T-helper 17 cell (primary cell): ENCODE measurements at places on chromosomes 16 and 17. TPM values are rescaled to one million over a fixed set of nuclear protein-coding genes. Genes with fewer than 3 reads are reported as not detected.

PAM16 gene
- 41.4 TPM for total RNA-seq

DNA sequence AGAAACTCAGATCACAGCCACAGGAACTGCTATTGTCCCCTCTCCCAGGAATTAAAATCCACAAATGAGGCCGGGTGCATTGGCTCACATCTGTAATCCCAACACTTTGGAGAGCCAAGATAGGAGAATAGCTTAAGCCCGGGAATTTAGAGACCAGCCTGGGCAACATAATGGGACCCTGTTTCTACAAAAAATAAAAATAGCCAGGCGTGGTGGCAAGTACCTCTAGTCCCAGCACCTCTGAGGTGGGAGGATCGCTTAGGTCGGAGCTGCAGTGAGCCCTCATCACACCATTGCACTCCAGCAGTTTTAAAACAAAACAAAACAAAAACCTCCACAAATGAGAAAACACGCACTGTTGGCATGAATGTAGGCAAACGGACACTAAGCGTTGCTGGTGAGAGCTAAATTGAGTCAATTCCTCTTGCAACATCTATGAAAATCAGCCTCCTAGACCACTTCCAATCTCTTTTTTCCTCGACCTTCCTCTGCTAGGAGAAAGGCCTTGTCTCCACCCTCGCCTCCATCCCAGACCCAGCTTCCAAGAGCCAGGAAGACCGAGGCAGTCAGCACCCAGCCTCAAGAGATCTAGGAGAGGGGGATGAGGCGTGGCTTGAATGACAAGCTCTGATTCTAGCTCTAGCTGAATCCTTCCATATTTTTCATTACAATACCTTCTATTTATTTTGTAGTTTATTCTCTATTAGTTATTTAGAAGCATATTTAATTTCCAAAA, 14.8 kb downstream of the TLE7 start:
- H3K4me1 ChIP-seq = peaks cover 7% of the 10 kb centered on the region
- no peak overlapping the region for H3K4me3 ChIP-seq
- peaks cover 78% of the 10 kb centered on the region for H3K27me3 ChIP-seq
- DNase-seq = no peak

DNA sequence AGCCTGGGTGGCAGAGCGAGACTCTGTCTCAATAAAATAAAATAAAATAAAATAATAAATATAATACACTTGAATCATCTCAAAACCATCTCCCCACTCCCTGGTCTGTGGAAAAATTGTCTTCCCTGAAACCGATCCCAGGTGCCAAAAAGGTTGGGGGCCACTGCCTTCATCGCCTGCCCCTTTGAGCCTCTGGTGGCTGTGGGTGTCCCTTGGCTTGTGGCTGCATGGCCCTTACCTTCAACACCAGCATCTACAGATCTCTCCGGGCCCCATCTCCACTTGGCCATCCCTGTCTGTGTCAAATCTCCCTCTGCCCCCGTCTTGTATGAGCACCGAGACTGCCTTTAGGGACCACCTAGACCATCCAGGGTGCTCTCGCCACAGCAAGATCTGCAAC, 177.3 kb downstream of the SEC14L1 start:
- H3K36me3 ChIP-seq = no peaks in the 10 kb centered on the region
- peaks cover 17% of the 10 kb centered on the region for H3K4me1 ChIP-seq
- H3K27ac ChIP-seq = no peak overlapping the region
- no peak overlapping the region for H3K4me3 ChIP-seq

GRCh38 chr17:73641826-73642600, 2.2 kb downstream of the SDK2 start:
- peak overlapping the region; percentile 53 for H3K4me3 ChIP-seq
- H3K27ac ChIP-seq = no peak overlapping the region
- DNase-seq = no peak
- peaks cover 19% of the 10 kb centered on the region for H3K4me1 ChIP-seq
- peaks cover 40% of the 10 kb centered on the region for H3K27me3 ChIP-seq
- no peaks in the 10 kb centered on the region for H3K36me3 ChIP-seq

DNA sequence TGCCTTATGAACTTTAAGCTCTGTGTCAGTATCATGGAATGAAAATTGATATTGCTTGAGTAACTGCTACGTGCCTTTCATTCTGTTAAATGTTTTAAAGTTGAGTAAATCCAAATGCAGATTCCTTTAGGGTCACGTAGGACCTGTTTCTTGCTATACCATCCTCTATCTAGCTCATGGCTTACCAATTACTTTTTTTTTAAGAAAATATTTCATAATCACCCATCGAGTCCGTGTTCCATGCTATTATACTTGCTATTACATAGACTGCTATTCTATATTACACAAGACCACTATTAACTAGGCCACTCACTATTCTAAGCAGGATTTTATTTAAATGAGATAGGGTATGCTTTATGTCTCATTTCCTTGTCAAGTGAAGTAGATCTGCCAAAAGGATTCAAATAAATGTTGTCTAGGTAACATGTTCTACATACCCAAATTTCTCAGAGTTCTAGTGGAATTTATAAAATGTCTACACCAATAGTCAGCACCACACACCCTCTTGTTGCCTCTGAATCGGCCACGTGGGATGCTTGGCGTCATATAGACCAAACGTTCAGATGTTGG, 11.9 kb downstream of the ANKFN1 start:
- H3K36me3 ChIP-seq = no peaks in the 10 kb centered on the region
- H3K27me3 ChIP-seq = peaks cover 24% of the 10 kb centered on the region
- no peak for DNase-seq
- H3K4me3 ChIP-seq = no peak overlapping the region
- H3K27ac ChIP-seq = no peak overlapping the region
- H3K4me1 ChIP-seq = no peaks in the 10 kb centered on the region

- H3K36me3 ChIP-seq = no peaks in the 10 kb centered on the region
- H3K27ac ChIP-seq = no peak overlapping the region
- no peaks in the 10 kb centered on the region for H3K4me1 ChIP-seq
- H3K27me3 ChIP-seq = no peaks in the 10 kb centered on the region
Measured at GRCh38 chr16:9772526-9773225, 409.6 kb downstream of the GRIN2A start.
